Neural crest cell (in vitro differentiated cells): ENCODE measurements at places on chromosomes 7 and 10.

- no peak for DNase-seq
Measured at GRCh38 chr10:71998840-71999194, 34.6 kb downstream of the CHST3 start.

- no peak for DNase-seq
Measured at GRCh38 chr7:155066417-155066950, 3.6 kb upstream of the HTR5A start.

DNA sequence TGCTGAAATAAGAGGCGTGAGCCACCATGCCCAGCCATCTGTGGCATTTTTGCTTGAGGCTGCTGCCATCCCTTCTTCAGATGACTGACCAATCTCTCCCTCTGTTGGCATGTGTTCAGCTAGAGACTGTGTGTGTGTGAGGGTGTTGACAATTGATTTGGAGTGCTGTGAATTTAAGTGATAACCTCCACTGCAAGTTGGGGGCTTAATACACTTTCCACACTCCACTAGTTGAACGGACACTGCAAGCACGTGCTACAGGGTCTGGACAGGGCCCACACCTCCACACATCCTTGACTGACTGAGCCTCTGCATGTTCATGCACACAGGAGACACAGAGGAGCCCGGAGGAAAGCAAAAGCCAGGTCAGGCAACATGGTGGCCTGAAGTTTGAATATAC, 51.3 kb downstream of the BRAF start:
- no peak for DNase-seq

DNA sequence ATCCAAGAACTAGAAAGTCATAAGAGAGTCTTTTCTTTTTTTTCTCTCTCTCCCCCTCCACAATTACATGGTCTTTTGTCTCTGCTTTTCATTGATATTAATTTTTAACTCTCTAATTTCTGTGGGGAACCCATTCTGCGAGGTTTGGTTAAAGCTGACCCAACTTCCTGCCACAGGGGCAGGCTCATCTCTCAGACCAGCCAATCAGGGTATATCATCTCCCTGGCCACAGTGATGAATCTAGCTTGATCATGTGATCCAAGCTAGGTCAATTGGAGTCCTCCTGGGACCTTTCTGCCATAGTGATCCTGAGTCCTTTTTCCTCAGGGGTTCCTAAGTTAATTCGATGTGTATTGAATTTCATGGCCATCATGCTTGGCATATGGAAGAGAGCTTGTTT, 38.0 kb upstream of the TRUB1 start:
- no peak for DNase-seq

DNA sequence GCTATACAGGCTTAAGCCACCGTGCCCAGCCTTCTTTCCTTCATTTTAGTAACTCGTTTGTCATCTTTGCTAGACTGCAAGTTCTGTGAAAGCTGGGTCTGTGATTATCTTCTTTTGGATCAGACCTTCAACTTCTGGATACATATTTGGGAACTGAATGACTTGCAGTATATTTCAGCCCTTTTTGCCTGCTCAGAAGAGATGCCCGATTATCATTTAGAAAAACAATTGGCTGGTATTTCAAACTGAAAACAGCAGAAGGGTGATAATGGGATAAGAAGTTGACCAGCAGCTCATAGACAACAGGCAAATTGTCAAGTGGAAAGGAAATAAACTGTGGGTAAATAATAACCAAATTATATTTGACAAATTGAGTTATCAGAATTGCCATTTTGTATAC, 14.6 kb downstream of the RSBN1L start:
- no peak for DNase-seq

- no peak for DNase-seq
Measured at GRCh38 chr7:153886506-153887441, 165.4 kb upstream of the DPP6 start.

- peak; percentile 65 for DNase-seq
Measured at GRCh38 chr10:118259288-118259906, 82.7 kb downstream of the FAM204A start.

DNA sequence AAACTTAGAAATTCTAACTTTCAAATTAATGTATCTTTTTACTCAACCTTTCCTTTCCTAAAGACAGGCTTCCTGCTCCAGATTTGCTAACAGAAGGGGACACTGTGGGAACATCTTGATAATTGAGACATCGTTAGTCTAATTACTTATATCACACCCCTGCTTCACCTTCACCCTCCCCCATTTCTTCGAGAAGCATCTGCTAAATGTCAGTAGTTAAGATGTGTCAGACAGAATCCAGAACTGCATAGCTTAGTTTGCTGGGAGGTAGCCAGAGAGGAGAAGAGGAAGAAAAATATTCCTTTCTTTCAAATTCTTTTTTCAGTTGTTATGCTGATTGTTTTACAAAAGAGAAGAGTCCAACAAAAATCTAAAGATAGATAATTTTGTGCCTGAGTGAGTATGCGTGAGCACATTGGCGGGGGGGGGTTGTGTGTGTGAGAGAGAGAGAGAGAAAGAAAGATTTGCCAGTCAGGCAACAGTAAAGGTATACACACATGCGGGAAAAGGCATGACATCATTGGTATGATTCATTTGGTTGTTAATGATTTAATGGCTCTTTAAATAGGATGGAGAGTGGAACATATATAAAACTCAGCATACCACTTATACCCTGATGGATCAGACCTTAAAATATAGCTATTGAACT, 192.4 kb downstream of the PTN start:
- DNase-seq: no peak

DNA sequence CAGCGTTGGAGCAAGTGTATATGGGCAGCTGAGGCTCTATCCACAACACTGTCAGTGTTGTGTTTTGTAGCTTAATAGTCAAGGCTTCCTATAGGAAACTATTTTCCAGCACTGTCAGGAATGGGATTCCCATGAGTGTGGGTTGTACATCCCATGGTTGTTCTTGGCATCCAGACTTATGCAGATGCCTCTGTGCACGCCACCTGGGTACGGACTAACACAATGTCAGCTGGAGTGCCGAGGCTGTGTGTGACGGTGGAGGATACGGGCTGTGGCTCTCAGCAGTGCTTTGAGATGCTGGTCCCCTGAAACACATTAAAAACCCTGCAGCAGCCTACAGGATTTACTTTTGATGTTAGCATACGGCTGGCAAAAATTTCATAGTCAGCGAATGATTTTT, 350.0 kb downstream of the ACTR3B start:
- no peak for DNase-seq

DNA sequence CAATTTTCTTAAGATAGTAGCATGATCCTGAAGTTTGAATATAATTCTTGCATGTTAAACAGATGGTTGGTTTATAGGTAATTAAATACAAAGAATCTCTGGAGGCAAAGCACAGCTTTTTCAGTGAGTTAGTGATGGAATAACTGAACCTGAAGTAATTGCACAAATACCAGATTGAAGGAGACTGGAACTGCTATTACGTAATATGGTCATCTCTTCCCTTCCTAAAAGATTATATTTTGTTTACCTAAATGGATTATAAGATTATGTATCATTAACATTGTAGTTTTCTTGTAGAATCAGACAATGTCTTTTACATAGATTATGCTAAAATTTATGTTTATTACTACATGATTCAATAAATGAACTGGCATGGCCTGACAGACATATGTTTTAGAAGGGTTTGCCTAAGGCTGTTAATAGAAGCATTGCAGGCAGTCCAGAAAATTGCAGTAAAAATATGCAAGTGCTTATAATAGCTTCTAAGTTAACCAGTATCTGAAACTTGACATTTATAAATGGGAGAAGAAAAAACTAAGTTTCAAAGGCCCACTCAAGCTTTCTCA, 35.8 kb upstream of the GPR37 start:
- DNase-seq: no peak

DNA sequence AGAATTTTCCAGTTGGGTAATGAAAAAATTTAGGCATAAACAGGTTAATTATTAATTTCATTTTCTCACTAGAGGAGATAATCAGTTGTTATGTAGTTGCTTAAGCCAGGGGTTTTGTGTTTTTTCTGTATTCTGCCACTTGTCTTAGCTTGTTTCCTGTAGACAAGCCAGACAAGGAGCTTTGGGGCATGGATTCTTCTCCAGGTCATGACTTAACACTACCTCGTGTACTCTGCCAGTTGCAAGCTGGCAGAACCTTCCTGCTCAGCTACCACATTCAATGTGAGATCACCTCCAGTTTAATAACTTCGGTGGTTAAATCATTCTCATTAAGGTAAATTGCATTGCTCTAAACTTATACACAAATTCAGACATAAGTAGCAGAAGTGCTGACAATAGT, 1.8 kb downstream of the CCM2 start:
- DNase-seq: no peak

DNA sequence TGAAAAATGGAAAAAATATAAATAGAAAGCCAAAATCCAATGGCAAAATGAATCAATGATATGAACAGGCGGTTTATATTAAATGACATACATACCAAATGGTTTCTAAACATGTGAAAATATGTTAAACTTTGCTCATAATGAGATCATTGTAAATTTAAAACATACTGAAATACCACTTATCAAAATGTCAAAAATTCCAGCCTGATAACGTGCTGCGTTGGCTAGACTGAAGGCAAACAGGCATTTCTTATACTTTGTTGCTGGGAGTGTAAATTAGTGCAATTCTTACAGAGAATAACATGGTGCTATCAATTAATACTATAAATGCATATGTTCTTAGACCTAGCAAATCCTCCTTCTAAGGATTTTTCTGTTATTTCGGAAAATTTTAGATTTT, 225.8 kb upstream of the FAM3C start:
- DNase-seq: no peak

- DNase-seq: no peak
Measured at GRCh38 chr10:77348751-77349150, 288.9 kb downstream of the KCNMA1 start.

DNA sequence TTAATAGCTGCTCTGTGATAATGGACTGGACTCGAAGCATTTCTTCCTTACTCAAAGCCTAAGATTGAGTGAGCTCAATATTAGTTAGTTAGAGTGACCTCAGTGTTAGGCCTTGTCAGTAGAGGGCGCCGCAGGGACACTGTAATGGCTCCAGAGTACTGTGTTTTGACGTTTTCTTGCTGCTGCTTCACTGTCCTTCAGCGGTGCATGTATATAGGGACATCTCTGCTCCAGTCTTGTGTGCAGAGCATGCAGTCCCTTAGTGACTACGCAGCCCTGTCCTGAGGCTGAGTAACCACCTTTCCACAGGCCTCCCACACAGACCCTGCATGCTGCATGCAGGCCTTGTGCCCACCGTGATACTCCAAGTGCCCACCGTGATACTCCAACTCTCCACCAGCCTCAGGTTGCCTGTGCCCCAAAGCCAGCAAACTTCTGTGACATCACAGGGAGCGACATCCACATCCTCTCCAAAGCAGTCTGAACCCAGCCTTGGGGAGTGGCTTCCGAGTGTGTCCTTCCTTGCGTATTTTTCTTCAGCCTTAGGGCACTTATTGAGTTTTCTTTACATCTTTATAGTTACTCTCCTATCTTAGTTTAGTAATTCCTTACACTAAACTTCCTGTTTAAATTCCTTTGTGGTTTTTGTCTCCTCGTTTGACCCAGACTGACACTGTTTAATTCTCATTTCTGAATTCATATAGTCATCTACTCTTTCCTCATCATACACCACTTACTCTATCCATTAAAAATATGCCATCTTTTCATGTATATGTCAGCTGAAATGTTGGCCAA, 118.2 kb downstream of the JAZF1 start:
- DNase-seq: peak; percentile 61

- DNase-seq: peak; percentile 54
Measured at GRCh38 chr7:44309271-44310091, 15.9 kb downstream of the CAMK2B start.

DNA sequence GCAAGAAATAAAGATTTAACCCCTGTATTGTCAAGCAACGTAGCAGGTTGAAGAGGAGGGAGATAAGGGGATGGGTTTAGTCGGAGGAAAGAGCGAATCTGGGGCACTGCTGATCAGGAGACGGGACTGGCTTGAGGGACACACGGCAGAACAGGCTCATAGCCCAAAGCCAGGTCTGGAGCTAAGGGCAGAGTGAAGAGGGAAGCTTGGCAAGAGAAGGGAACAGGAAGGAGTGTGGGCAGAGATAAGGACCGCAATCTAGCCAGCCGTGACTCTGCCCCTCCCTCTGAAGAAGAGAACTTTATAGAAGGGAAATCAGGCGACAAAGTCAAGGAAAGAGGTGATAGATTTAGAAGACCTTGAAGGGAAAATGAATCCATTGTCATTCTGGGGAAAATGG, 67.6 kb downstream of the CAV1 start:
- no peak for DNase-seq

DNA sequence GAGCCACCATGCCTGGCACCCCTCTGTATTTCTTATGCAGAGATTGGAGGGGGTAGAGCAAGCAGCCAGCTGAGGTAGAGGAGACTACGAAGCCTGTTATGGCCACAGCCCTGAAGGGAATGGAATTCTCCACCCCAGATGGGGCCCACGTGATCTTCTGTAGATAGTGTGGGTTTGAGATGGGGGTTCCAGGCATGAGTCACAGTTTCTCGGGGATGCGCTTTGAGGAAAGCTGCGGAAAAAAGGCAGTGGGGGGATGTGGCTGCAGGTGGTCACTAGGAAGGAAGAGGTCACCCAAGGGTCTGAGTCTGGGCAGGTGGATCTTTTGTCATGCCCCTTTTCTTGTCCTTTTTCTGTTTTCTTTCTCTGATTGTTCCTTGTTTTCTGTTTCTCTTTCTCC, 11.5 kb downstream of the FAM131B start:
- DNase-seq: no peak

DNA sequence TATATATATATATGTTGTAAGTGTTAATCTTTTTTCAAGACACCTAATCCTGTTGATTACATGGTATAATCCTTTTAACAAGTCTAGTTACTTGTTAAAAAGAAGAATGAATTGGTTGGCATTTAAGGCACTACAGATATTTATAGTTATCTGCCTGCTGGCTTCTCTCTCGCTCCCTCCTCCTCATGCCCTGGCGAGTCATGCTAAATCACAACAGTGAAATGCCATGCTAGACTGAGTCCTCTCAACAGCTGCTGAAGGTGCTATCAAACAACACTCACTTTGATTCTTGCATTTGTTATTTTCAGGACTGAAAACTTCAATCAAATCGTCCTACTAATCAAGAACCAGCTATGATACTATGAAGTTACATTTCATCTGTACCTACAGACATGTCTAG, 15.4 kb downstream of the NRAP start:
- DNase-seq: no peak

DNA sequence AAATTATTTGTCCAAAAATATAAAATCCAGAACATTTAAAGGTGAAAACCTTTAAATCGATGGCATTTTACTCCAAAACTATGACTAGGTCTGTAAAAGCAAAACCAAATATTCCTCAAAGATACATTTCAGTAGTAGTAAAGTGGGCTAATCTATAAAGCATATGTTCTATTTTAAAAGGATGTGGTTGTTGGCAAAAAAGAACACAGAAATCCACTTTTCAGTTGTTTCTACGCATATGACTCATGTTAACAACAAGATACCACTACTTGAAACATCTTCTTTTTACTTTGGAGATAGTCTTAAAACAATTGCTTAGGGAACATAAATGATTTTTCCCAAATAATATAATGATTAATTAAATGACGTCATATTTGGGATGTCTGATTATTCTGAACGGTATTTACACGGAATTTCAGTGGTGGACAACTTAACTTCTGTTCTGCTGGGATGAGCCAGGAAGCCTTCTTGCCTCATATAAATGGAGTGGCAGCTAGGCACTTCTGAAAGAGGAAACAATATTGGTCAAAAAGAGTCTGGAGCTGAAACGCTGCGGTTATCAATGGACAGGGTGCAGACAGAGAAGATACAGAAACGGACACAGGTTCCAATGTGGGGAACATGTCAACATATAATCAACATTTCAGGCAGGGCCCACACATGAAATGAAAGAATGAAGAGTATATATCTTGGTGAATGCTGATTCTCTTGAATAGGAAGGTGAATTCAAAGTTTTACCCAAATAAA, 78.5 kb downstream of the ETV1 start:
- DNase-seq: no peak
